ENCODE measurements at places on chromosomes 3 and 15.

DNA sequence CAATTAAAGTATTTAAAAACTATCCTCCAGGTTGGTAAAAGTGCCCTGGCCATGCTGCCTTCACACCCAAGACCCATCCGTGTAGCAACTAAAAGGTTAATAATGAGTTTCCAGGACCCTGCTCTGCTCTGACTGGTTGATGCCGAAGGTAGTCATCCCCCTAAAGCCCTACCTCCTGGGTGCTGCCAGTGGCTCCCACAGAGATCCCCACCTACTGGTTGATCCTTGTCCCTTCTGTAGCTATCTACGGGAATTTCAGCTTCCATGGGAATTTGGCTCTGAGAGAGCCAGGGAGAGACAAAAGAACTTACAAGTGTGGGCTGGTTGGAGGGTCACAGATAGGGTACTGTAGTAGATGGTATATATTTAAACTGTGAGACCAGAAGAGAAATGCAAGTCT lies 110.6 kb upstream of the NANOGP8 start:
- no peak for DNase-seq

GRCh38 chr3:131972091-131972490 lies 62.7 kb downstream of the CPNE4 start:
- no peak for DNase-seq

GRCh38 chr3:170095771-170096170 lies 58.0 kb downstream of the GPR160 start:
- no peak for DNase-seq

GRCh38 chr15:62665449-62665848 lies 377.1 kb upstream of the TPM1 start:
- DNase-seq = no peak

- no peak for DNase-seq
Measured at GRCh38 chr15:101182215-101182614, 69.6 kb downstream of the CHSY1 start.

- no peak for DNase-seq
Measured at GRCh38 chr15:64596701-64597476, 136.5 kb downstream of the ZNF609 start.

- no peak for DNase-seq
Measured at GRCh38 chr3:181558870-181559269, 152.9 kb upstream of the SOX2 start.

DNA sequence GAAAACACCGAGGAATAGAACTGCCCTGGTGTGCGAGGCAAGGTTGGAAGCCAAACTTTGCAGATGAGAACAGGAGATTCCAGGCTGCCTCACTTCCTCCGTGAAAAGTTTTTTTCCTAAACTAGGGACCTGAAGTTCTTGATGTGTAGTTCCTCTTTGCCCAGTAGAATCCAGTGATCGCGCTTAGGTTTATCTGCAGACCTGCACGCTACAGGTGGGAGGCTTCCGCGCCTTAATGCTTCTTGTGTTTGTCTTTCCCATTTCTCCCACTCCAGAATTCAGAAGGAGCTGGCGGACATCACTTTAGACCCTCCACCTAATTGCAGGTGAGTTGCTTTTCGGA lies 5.4 kb downstream of the UBE2E1 start:
- DNase-seq = no peak
